ACHN (cell line): ENCODE measurements at places on chromosomes 1 and 21.

DNA sequence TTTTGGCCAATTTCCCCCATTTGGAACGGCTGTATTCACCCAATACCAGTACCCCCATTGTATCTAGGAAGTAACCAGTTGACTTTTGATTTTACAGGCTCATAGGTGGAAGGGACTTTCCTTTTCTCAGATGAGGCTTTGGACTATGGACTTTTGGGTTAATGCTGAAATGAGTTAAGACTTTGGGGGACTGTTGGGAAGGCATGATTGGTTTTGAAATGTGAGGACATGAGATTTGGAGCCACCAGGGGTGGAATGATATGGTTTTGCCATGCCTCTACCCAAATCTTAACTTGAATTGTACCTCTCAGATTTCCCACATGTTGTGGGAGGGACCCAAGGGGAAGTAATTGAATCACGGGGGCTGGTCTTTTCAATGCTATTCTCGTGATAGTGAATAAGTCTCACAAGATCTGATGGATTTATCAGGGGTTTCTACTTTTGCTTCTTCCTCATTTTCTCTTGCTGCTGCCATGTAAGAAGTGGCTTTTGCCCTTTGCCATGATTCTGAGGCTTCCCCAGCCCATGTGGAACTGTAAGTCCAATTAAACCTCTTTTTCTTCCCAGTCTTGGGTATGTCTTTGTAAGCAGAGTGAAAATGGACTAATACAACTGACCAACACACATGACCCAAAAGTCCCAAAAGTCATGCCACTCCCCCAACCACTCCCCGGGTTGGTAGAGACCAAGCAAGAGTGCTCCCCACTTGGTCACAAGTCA, 35.4 kb upstream of the ZNF496 start:
- DNase-seq = no peak

DNA sequence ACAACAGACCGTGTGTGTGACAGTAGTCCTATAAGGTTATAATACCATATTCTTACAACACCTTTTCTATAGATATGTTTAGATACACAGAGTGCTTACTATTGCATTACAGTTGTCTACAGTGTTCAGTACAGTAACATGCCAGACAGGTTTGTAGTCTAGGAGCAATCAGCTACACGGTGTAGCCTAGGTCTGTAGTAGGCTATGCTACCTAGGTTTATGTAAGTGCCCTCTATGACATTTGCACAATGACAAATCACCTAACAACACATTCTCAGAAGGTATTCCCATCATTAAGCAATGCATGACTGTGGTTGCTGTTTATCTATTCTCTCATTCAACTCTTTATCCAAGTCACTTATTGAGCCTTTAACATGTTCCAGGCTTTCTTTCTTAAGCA, 1.8 kb upstream of the WLS start:
- no peak for DNase-seq

DNA sequence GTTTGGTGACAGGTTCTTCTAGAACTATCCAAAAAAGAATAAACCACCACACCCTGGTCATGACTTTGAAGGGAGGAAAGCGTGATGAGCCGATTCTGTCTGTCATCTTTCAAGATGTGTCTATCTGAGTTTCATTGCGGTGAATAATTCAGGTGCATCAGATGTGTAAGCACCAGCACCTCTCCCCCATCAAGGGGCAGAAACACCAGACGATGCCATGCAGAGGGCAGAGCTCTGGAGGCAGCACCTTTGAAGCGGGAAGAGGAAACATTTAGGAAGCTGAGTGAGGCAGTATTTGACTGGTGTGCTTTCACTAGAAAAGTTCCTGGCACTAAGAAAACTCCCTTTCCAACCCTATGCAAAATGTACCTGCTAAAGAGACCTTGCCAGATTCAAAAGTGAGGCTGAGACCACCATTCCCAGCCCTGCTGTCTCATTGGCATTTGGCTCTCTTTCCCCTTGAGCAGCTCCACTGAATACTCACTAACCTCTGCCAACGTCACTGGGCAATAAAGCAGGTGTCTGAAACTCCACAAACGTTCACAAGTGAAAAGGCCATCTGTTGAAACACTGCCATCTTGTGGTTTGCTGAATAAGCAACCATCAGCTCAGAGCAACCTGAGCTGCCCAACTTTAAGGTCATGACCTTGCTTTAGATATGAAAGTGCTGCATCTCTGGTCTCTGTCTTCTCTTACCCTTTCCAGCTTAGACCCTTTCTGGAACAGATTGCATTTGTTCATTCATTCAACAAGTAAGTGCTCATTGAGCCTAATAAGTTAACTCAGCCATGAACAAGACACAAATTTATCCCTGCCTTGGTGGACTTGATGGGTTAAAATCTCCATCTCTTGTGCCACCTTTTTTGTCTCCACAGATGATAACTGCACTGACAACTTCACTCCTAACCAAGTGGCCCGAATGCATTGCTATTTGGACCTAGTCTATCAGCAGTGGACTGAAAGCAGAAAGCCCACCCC, 228.6 kb downstream of the PAPPA2 start:
- peak; percentile 66 for DNase-seq

DNA sequence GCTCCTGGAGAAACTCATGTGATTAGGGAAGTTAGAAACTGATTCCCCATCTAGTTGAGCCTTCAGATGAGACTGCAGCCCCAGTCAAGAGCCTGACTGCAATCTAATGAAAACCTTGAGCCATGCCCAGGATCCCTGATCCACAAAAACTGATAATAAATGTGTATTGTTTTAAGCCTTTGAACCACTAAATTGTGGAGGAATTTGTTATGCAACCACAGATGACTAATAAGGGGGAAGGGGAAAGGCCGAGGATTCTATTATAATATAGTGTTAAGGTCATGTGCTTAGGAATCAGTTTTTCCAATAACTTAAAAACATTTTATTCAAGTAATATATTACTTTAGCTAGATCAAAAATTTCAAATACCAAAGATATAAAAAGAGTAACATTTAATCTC, 52.8 kb upstream of the USP25 start:
- DNase-seq = no peak

GRCh38 chr1:200767321-200767720, 28.6 kb downstream of the CAMSAP2 start:
- no peak for DNase-seq

DNA sequence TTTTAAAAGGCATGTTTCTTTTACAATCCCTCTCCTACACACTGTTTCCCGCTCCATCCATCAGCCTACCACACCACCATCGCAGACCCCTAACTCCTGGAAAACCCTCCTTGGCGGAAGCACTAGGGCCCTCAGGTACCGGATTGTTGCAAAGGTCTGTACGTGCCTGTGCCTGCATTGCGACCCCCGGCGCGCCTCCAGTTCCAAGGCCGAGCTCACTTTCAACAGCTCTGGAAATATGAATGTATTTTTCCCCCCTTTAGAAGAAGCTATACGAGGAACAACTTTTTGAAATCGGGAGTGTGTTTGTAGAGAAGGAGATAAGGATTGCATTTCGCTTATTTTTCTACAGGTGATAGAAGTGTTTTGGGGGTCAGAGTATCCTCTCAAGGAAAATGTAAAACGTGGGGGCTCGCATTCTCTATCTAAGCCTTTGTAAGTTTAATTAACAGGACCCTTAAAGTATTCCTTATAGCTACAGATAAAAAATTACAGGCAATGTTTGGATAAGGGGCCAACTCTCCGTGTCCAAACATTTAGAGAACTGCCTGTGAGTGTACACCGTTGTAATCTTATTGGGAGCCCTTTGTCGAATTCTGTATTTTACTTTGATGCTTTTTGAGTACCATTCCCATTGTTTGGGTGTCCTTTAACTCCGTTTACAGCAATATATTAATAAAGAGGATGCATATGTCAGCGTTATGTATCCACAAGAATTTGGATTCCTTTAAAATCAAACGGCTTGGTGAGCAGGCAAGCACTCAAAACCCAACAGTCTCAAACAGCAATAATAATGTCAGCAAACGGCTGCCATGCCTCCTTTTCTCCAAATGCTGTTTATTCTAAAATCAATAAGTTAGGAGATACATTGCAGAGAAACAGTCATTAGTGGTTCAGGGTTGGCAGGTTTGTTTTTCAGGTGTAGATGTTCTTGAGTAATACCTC, 5.9 kb downstream of the PRRX1 start:
- no peak for DNase-seq

GRCh38 chr1:242187816-242188215, 188.9 kb upstream of the MAP1LC3C start:
- DNase-seq = no peak

GRCh38 chr21:42189431-42189830, 29.5 kb upstream of the ABCG1 start:
- no peak for DNase-seq

- DNase-seq = no peak
Measured at GRCh38 chr1:163701783-163702374, 380.1 kb downstream of the NUF2 start.

GRCh38 chr1:32806290-32806689, 10.9 kb downstream of the YARS1 start:
- no peak for DNase-seq

GRCh38 chr1:65825741-65826140, 33.0 kb downstream of the PDE4B start:
- DNase-seq = no peak

DNA sequence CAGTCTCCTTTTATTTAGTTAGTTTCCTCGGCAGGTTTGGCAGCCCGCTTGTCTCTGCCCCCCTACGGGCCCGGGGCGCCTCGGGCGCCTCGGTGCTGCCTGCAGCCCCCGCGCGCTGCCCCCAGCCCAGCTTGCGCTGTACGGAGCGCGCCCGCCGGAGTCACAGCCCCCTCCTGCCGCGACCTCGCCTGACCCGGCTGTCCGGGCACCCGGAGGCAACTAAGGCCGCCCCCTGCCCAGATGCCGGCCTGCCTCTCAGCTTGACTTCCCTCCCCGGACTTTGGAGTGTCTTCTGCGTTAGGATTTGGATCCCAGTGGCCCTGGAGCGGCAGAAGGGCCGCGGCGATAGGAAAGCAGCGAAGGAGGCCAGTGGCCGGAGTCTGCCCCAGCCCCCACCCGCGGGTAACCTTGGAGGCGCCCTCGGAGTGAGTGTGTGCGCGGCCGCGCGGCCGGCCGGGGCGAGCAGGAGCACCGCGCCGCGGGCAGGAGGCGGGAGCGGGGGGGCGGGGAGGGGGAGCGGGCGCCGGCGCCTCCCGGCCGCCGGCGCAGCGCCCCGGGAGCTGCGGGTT, 7.6 kb downstream of the CDKN2C start:
- DNase-seq = peak; percentile 67

DNA sequence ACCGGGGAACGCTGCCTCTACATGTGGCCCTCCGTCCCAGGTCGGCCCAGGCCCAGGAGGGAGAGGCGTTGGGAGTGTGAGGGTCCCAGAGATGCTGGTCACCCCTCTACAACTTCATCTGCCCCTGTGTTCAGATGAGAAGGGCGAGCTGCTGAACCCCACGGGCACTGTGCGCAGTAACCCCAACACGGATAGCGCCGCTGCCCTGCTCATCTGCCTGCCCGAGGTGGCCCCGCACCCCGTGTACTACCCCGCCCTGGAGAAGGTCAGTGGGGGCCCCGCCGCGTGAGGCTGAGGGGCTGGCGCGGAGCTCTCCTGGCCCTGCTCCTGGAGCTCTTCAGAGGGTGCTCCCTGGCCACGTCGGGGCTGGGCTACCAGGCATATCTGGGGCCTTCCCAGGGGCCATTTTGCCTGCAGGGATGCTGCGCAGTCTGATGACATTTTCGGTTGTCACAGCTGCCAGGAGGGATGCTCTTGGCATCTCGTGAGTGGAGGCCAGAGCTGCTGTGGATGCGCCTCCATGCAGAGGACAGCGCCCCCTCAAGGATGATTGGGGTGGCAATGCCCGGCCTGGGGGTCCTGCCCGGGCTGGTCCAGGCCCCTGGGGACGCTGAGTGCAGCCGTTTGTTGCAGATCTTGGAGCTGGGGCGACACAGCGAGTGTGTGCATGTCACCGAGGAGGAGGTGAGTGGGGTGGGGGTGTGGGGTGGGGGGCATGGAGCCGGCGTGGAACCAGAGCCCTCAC, 68.6 kb downstream of the PIK3CD start:
- DNase-seq = no peak

DNA sequence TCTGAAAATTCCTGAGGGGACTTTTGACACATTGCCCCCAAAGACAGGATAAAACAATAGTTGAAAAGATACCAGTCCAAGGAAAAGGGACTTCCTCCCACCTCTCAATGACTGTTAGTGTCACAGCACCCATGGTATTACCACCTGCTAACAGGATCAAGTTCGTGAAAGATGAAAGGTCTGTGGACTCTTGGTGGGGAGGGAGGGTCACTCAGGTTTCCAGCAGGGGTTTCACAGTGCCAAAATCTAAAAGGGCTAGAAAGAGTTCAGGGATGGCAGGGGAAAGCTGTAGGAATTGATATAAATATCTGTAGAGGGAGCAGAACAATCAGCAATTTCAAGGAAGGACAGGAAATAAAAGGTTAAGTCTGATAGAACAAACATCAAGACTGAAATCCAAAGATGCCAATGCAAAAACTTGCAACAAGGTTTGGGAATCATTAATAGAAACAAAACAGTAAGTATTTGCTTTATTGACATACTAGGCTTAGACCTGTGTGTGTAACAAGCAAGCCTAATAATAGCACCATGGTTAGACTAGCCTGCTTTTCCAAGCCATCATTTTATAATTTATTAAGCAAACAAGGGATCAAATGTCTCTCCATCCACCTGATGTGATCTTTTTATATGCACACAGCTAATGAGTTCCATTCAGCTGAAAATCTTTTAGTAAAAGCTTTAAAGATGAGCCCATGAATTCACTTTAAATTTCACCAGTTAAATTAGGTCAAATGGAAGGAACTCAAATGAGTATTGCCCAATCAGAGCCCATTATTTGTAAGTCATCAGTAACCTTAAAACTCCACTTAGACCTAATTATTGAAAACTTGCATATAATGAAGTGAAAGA, 3.7 kb downstream of the MCL1 start:
- DNase-seq = peak; percentile 17

GRCh38 chr21:42056996-42057689, 14.0 kb upstream of the UMODL1 start:
- DNase-seq = no peak

DNA sequence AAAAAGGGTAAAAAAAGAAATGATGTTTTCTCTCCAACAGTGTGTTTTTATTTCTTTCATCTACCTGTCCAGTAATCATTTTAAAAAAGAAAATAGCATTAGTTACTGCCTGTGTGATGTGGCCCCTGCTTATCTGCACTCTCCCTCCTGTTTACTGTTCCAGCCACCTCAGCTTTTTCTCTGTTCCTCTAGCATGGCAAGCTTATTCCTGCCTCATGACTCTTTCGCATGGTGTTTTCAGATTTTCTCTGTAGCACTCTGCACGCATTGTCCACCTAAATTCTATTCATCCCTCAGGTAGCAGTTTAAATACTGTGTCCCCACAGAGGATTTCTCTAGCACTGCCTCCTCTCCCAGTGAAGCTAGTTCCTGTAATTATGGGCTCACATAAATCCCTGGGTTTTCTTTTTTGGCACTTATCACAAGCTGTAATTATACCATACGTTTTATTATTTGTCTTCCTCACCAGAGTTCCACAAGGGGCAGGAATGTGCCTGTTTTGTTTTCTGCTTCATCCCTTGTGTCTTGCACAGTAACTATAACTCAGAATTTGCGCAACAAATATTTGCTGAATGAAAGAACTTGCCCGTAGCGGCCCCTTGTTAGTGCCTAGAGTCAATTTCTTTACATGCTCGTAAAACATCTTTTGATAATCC, 51.4 kb upstream of the LRIG2 start:
- DNase-seq = no peak

GRCh38 chr1:240693844-240694243, 81.9 kb upstream of the GREM2 start:
- DNase-seq = no peak

GRCh38 chr1:119348941-119349340, 19.6 kb upstream of the HAO2 start:
- DNase-seq = no peak
